ENCODE measurements at places on chromosomes 12 and 14. TPM values are rescaled to one million over a fixed set of nuclear protein-coding genes. Genes with fewer than 3 reads are reported as not detected.

Gene OTUB2
- total RNA-seq: 0.56 TPM

Gene VRK1
- total RNA-seq: 4.7 TPM

DNA sequence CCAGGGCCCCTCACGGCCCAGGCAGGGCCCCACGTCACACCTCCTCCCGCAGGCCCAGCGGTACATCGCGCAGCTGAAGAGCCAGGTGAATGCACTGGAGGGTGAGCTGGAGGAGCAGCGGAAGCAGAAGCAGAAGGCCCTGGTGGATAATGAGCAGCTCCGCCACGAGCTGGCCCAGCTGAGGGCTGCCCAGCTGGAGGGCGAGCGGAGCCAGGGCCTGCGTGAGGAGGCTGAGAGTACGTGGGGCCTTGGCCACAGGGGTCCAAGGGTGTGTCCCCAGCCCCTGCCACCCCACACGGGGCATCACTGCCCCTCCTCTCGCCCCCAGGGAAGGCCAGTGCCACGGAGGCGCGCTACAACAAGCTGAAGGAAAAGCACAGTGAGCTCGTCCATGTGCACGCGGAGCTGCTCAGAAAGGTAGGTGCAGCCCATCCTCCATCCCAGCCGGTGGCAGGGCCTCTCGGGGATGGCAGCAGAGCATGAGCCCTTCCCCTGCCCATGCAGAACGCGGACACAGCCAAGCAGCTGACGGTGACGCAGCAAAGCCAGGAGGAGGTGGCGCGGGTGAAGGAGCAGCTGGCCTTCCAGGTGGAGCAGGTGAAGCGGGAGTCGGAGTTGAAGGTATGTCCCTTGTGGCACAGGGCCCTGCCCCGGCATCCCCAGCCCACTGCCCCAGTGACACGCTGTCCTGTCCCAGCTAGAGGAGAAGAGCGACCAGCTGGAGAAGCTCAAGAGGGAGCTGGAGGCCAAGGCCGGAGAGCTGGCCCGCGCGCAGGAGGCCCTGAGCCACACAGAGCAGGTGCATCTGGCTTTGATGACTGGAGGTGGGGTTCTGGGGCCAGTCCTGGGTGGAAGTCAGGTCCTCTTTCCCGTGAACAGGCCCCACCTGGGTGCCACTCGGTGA, 20.9 kb downstream of the HIP1R start:
- DNase-seq: no peak

DNA sequence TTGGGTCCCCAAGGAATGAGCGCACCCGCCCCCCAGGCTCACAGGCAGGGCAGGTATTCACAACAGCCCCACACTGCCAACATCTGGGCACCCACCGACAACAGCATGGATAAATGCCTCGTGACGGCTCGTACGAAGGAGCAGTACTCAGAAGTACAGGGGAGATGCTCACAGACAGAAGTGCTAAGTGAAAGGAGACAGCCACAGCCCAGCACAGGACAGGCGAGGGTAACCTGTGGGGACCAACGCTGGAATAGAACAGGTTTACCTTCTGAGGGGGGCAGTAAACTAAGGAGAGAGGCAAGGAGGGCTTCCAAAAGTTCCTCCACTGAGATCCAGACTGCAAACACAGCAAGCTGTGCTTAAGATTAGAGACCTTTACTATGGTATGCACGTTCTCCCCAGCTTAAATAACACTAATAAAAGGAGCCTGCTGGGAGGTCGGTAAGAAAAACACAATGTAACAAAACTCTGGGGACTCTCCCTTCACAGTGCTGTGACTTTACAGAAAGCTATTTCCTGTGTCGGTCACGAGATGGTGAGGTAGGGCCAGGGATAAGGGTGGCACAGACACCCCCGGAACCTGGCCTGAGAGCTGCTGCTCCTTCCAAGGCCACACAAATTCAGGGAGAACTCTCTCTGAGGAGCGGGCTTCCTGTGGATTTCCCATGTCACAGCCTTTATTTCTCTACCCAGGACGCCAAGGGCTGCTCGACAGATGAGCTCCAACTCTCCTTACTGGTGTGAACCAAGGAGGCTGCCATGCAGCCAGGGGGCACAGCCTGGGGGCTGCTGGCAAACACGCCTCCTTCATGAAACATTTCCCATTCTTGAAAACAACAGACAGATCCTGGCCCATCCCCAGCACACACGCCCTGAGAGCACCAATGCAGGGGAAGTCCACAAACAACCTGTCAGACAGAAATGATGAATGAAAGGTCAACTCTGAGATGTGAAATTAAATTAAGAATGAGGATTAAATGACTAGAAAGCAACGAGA, 26.3 kb downstream of the SLC15A4 start:
- no peak for DNase-seq

Gene GNPNAT1
- total RNA-seq: 5.8 TPM

DNA sequence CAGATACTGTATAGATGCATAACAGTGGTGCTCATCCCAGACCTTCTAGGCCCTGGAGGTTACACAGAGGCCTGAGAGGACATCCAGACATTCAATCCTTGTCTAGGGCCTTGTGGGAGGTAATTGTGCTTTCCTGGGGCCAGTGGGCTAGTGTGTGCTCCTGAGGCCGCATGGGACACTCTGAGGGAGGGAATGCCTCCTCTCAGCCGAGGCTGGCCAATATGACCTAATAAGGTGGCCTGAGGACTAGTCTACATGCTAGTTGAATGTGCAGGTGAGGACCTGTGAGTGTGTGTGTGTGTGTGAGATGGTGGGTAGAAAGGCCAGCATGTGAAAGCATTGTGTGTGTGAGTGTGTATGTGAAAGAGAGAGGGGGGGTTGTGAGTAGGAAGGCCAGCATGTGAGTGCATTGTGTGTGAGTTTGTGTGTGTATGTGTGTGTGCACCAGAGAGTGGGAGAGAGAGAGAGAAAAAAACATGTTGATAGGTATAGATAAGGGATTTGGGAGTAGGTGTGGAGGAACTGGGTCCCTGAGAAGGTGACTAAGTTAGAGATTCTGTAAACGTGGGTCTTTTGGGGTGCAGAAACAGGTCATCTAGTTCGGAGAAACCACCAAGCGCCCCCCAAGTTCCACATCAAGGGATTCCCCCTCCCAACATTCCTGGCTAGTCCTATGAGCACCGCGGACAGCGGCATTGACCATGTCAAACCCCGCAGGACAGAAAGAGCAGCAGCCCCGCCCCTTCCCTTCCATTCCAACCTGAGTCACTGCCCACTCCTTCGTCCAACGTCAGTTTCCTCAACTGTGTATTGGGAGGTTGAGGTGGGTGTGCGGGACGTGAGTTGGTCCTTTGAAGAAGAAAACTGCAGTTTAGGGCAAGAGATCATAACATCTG, 9.7 kb upstream of the KRT81 start:
- DNase-seq: no peak

All from Right ventricle myocardium superior (tissue), 1 donor.